Activated T-cell treated with anti-CD3 and anti-CD28 coated beads for 1 hour (primary cell): ENCODE measurements at places on chromosomes 2 and 18.

DNA sequence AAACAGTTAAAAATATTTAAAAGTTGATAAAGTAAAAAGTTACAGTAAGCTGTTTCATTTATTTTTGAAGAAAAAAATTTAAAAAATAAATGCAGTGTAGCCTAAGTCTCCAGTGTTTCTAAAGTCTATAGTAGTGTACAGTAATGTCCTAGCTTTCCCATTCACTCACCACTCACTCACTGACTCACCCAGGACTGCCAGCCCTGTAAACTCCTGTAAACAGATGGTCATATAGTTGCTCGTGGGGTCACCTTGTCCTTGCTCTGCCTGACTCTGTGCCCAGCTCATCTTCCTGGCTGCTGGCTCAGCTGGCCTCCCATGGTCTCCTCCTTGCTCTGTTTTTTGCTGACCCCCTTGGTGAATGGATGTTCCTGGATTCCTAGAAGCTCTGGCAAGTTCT lies 180.3 kb downstream of the VAPA start:
- DNase-seq, result no peak

GRCh38 chr18:25639596-25639995 lies 287.6 kb upstream of the ZNF521 start:
- DNase-seq, result no peak

GRCh38 chr2:44616667-44617155 lies 255.0 kb downstream of the CAMKMT start:
- DNase-seq, result no peak

GRCh38 chr2:188235364-188235763 lies 56.3 kb upstream of the GULP1 start:
- no peak for DNase-seq

GRCh38 chr2:142878031-142878678 lies 691 bp downstream of the KYNU start:
- DNase-seq, result no peak

DNA sequence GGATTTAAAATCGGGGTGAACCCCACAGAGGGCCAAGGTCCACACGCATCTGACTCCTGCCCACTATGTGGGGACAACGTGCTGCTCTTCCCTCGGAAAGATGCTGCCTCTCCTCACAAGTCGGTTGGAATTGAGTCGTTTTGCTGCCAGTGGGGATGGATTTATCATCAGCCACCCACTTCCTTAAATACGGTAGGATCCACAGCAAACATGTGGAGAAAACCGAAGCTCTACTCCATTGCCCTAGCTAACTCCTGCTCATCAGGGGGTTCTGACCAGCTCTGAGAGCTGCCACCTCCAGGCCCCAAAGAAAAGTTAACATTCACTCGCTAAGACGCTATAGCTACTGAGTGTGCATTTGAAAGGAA lies 80.9 kb downstream of the CHRNA1 start:
- no peak for DNase-seq

DNA sequence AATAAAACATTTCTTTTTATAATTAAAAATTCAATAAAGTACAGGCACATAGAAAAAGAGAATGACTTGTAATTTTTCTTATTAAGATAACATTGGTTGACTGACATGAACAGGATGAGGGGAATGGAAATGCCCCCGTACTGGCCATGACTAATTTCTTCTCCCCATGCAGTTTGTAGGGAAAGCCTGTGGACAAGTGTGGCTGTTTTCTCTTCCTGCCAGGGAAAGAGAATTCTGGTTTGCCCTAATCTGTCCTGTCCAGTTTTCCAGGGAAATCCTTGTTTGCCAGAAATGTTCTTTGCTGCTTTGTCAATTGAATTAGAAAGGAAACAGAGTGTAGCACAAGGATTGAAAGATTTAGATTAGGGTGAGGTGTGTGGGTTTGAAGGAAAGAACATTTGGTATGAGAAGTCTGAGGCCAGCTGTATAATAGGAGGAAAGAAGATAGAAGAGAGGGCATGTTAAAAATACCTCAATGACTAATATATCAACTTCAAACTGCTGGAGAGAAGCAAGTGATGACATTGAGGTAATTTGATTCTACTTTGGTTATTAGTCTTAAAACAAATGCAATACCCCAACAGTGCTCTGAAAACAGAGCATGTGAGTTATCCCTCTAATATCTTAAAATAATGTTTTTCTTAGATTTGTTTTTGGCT lies 593.9 kb upstream of the ZNF804A start:
- no peak for DNase-seq

DNA sequence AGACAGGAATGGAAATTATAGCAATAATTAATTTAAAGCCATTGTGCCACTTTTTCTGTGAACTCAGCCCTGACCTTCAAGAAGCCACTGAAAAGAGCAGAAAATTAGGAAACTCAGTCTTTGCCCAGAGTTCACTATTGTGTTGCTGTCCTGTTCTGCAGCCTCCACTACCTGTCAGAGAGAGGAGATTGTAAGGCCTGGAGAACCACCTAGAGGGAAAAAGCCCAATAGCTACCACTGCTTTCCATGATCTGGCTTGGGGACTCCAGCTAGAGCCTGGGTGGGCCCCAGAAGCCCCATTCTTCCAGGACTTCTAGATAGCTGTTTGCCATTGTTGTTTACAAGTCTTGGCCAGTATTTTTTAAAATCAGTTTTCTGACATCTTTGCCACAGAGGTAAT lies 176.1 kb upstream of the KLF7 start:
- no peak for DNase-seq
